ENCODE measurements at places on chromosomes 5 and 9. TPM values are rescaled to one million over a fixed set of nuclear protein-coding genes. Genes with fewer than 3 reads are reported as not detected.

DNA sequence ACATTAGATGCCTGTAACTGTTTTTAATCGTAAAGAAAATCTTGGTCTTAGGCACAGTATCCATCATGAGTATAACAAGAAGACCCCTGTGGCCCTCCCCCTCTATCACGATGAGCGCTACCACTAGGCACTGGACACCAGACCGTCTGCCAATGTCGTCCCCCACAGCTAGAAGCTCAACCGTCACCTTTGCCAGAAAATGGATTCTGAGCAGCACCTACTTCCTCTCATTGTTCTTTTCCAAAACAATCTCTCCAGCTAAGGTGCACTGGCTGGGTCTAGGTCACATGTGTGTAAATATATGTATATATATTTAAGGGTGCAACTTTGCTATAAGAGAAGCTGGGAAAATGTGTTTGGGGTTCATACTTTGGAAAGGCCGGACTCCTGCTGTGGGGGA is 15.7 kb upstream of the SSBP2 start:
- no peaks in the 10 kb centered on the region for H3K4me1 ChIP-seq
- DNase-seq: no peak
- H3K4me3 ChIP-seq: no peak overlapping the region
- no peaks in the 10 kb centered on the region for H3K36me3 ChIP-seq

GRCh38 chr5:6393596-6394194 is 15.3 kb upstream of the MED10 start:
- H3K27me3 ChIP-seq: no peaks in the 10 kb centered on the region
- no peaks in the 10 kb centered on the region for H3K4me1 ChIP-seq
- DNase-seq: no peak
- no peak overlapping the region for H3K27ac ChIP-seq
- H3K36me3 ChIP-seq: no peaks in the 10 kb centered on the region

- H3K4me1 ChIP-seq: no peaks in the 10 kb centered on the region
- peaks cover 51% of the 10 kb centered on the region for H3K36me3 ChIP-seq
- H3K27me3 ChIP-seq: no peaks in the 10 kb centered on the region
- no peak for DNase-seq
- H3K4me3 ChIP-seq: no peak overlapping the region
Measured at GRCh38 chr9:127887792-127888191, 10.3 kb upstream of the AK1 start.

GRCh38 chr5:132112111-132112510 is 38.5 kb downstream of the CSF2 start:
- no peaks in the 10 kb centered on the region for H3K27me3 ChIP-seq
- no peak for DNase-seq
- no peak overlapping the region for H3K27ac ChIP-seq
- H3K36me3 ChIP-seq: no peaks in the 10 kb centered on the region
- H3K4me3 ChIP-seq: no peak overlapping the region

GRCh38 chr5:2740876-2741555 is 10.5 kb downstream of the IRX2 start:
- no peaks in the 10 kb centered on the region for H3K27me3 ChIP-seq
- no peak overlapping the region for H3K27ac ChIP-seq
- no peak overlapping the region for H3K4me3 ChIP-seq
- no peaks in the 10 kb centered on the region for H3K36me3 ChIP-seq
- DNase-seq: no peak

The NUTM2F gene
- not detected for total RNA-seq

The MIER3 gene
- total RNA-seq: 32.8 TPM

The ANKRD33B gene
- total RNA-seq: 2.0 TPM

The COL27A1 gene
- total RNA-seq: 1.3 TPM

The QRFP gene
- not detected for total RNA-seq

Measured in CD4-positive, alpha-beta memory T cell (primary cell).